ENCODE measurements at places on chromosomes 5 and 9. TPM values are rescaled to one million over a fixed set of nuclear protein-coding genes. Genes with fewer than 3 reads are reported as not detected.

ZNF79 gene
- 3.1 TPM for total RNA-seq

PCDHGA1 gene
- total RNA-seq: 0.19 TPM

HAPLN1 gene
- 0.38 TPM for total RNA-seq

ALDOB gene
- total RNA-seq: not detected

TMEM38B gene
- 7.1 TPM for total RNA-seq

CYLC2 gene
- total RNA-seq: not detected

PCDHA9 gene
- not detected for total RNA-seq

OR13C9 gene
- not detected for total RNA-seq

UBE2QL1 gene
- 0.35 TPM for total RNA-seq

ANKRD33B gene
- 2.7 TPM for total RNA-seq

SPATA31D3 gene
- not detected for total RNA-seq

FCHO2 gene
- total RNA-seq: 41.8 TPM

PTGS1 gene
- 36.1 TPM for total RNA-seq

FBXL7 gene
- total RNA-seq: 3.6 TPM

KCNIP1 gene
- total RNA-seq: not detected

BHMT gene
- not detected for total RNA-seq

CTXN3 gene
- total RNA-seq: 0.13 TPM

BTNL8 gene
- not detected for total RNA-seq

CCDC69 gene
- total RNA-seq: 30.6 TPM

ATG10 gene
- total RNA-seq: 5.0 TPM

PDE4D gene
- 9.3 TPM for total RNA-seq

SHB gene
- 17.7 TPM for total RNA-seq

GPBP1 gene
- total RNA-seq: 27.4 TPM

ASTN2 gene
- 1.9 TPM for total RNA-seq

PHYHD1 gene
- 3.7 TPM for total RNA-seq

GPR107 gene
- 23.7 TPM for total RNA-seq

CSF2 gene
- total RNA-seq: not detected

MLANA gene
- not detected for total RNA-seq

BSPRY gene
- total RNA-seq: 41.2 TPM

SPINK7 gene
- 264 TPM for total RNA-seq

CHSY3 gene
- 1.3 TPM for total RNA-seq

RGS7BP gene
- 0.08 TPM for total RNA-seq

NUTM2G gene
- total RNA-seq: not detected

MSMP gene
- total RNA-seq: not detected

Measured in esophagus squamous epithelium (tissue), 5 donors.